ENCODE measurements at places on chromosomes 4 and X. TPM values are rescaled to one million over a fixed set of nuclear protein-coding genes. Genes with fewer than 3 reads are reported as not detected.

OPRPN gene
- polyA plus RNA-seq: not detected

GRCh38 chr4:14151101-14151500 is 523.6 kb upstream of the BOD1L1 start:
- H3K27ac ChIP-seq: no peak overlapping the region
- no peak for DNase-seq
- H3K4me1 ChIP-seq: no peaks in the 10 kb centered on the region
- no peaks in the 10 kb centered on the region for H3K27me3 ChIP-seq
- no peaks in the 10 kb centered on the region for H3K36me3 ChIP-seq

- no peaks in the 10 kb centered on the region for H3K4me1 ChIP-seq
- H3K27ac ChIP-seq: no peak overlapping the region
- no peak overlapping the region for H3K4me3 ChIP-seq
- no peaks in the 10 kb centered on the region for H3K27me3 ChIP-seq
These were observed 349.7 kb upstream of the SLC7A11 start for GRCh38 chr4:138591808-138592207.

DNA sequence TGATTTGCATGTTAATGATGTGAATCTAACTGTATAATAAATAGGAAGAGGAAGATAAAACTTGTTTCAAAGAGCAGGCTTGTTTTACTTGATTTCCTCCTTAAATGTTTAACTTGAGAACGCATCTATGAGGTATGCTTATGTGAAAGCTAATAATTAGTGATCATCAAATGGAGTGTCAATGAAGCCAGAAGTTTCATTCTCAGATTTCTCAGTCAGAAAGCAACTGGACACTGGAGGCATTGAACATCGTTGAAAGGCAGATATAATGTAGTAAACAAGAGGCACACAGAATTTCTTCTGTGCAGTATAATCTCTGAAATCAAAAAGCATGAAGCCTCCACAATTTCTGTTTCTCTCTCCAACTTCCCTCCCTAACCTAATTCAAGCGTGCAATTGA is 672.9 kb downstream of the ADGRL3 start:
- H3K27me3 ChIP-seq: no peaks in the 10 kb centered on the region
- no peak overlapping the region for H3K27ac ChIP-seq
- H3K36me3 ChIP-seq: no peaks in the 10 kb centered on the region
- H3K4me3 ChIP-seq: no peak overlapping the region
- no peak for DNase-seq
